Type B pancreatic cell (in vitro differentiated cells): ENCODE measurements at places on chromosomes 7 and 10.

DNA sequence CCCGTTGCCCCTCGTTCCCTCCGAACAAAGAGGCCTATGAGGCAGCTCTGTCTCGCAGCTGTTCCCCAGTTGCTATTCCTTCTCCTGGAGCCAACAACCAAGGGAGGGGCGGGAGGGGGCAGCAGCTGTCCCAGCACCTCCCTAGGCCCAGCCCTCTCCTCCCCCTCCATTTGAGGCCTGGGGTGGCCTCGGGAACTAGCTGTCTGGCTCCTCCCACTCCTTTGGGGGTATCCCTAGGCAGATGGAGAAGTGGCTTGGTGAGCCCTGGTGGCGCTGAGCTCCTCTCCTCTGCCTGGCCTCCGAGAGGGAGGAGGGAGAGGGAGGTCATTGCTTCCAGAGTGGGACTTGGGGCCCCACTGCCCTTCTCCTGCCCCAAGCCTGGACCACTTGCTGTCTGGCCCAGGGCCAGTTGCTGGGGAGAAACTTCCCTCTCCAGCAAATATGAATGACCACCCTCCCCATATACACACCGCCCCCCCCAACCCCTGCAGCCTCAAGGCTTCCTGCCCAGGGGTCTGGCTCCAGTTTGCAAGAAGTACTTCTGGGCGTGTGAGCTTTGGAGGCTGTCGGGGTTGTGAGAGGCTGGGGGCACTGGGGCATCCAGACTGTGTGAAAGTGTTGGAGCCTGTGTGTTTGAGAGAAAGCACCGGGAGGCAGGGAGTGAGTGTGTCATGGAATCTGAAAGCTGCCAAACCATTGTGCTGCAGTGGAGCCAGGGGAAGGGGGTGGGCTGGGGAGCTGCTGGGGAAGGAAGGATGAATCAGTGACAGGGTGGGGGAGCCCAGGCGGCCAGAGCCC, 3.1 kb downstream of the FLNC start:
- no peak for DNase-seq

GRCh38 chr7:120272261-120272660, 714 bp upstream of the KCND2 start:
- no peak for DNase-seq

GRCh38 chr10:14588084-14588937, 186.4 kb downstream of the FAM107B start:
- no peak for DNase-seq

- no peak for DNase-seq
These were observed 84.8 kb downstream of the PROSER2 start for GRCh38 chr10:11907914-11908313.

- DNase-seq, result no peak
These were observed 539.2 kb downstream of the REEP3 start for GRCh38 chr10:64060389-64060788.

DNA sequence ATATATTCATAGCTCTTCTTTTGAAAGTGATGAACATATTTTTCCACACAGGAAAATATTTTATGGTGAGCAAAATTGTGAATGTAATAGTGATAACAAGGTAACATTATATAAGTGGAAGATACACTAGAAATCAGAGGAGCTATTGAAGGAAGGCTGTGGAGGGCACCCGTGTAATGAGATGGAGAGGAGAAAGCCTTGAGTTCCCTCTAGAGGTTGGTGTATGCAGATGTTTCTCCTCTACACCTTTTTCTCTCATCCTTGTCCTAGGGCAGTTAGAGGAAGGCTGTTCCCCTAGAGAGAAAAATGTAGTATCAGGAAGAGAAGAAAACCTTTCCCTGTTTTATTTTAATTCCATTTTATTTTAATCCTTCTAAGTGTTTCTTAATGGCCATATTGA, 54.6 kb upstream of the NRG3 start:
- no peak for DNase-seq

- no peak for DNase-seq
These were observed 202.8 kb downstream of the BMPER start for GRCh38 chr7:34108165-34108564.

GRCh38 chr10:24394461-24395190, 185.7 kb downstream of the KIAA1217 start:
- DNase-seq, result no peak

DNA sequence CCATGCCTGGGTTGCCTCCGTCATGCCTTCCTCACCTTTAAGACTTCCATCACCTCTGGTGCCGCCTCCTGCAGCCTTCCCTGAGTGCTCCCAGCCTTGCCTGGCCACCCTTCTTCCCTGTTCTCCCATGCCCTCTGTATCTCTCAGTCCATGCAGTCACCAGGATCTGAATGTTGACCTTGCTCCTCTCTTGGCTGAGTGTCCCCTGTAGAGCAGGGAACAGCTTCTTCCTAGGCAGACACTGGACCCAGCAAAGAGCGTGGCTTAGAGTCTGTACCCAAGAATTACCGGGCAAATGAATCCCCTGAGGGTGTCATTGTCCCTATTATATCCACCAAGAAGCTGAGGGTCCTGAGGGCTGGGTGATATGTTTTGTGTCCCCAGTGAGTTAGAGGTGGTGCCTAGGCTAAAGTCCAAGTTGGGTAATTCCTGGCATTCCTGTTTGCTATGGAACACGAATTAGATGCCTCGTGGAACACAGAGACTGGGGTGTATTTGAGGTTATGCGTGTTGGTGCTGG, 505.6 kb downstream of the RPS24 start:
- DNase-seq, result no peak

DNA sequence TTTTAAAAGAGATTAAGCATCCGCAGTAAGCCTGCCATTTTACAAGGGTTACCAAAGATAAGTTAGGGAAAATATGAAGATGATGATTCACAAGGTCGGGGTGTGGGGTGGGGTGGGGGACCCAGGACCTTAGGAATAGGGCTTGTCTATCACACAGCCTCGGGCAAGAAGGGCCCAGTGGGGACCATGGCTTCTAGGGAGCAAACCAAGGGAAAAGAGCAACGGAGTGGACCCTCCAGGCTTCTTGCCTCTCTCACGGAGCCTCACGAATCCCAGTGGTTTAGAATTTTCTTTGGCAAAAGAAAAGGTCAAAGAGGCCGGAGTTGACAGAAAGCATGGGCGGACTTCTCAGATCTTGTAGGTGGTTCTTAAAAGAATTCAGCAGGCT, 1.3 kb downstream of the PRKCQ start:
- DNase-seq, result no peak

DNA sequence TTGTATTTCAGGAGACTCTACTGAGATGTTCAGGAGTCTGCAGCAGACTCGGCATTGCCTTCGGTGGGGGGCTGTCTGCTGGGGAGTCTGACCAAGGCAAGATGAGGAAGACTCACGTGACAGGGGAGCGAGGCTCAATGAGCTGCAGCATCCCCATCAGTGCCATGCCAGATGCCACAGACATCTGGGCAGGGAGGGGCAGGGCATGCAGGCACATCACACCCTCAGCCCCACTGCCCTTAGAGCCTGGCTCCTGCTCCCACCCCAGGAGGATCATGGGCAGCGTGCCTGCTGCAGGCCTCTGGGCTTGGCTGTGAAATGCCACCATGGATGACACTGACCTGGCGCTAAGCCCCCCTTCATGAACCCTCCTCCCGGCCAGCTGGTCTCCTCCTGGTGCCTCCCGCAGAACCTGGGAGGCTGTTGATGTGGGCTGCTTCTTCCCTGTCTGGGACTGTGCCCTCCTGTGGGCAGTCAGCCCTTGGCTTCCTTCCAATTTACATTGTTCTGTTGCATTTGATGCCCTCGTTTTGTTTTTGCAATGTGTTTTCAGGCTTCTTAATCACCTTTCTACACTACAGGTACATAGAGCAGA, 235.0 kb downstream of the PAXIP1 start:
- no peak for DNase-seq

DNA sequence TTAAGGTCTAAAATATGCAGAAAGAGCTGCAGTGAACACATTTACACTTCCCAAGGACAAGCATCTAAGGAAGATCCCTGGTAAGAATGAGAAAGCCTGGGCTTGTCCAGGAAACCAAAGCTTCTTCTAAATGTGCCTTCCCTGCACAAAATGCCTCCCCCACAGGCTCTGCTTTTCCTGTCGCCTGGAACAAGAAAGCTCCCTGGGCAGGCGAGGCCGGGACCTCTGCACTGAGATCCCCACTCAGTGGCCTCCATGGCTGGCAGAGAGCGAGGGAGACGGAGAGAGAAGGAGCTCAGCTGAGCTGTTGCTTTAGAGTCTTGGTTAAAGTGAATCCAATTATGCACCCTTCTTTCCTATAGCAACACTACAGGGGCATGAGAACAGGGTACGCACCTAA, 75.6 kb downstream of the AMZ1 start:
- DNase-seq, result no peak

DNA sequence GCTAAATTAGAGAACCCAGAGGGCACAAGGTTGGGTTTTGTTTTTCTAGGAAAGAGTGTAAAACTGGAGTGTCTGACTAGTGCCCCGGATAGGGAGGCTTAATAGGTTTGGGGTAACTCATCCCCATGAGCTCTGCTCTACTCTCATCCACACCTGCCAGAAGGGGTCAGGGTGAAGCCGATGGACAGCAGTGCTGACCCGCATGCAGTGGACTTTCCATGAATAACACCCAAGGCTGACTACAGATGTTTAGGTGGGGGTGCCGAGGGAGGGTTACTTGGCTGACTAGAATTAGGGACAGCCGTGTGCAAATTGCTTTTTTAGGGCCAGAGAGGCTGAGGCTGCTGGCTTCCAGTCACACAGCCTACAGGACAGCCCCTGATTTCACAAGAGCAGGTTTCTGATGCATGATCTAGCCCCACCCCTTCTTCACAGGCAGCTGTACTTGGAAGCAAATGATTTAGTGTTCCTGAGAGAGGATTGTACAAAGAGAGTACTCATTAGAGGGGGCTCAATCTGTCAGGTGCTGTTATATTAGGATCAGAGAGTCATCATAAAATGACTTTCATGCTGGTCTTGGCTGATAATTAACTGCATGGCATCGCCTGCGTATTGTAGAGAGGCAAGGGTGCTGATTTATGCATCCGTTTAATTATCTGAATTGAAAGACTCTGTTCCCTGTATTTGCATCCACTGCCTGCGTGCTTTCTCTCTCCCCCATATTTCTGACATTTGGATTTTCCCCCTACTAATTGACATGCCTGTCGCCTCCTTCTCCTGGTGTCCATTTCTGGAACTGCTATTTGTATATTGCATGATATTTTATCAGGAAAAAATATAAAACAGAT, 9.5 kb downstream of the INHBA start:
- no peak for DNase-seq

GRCh38 chr7:87370660-87371180, 25.3 kb downstream of the CROT start:
- DNase-seq, result no peak

DNA sequence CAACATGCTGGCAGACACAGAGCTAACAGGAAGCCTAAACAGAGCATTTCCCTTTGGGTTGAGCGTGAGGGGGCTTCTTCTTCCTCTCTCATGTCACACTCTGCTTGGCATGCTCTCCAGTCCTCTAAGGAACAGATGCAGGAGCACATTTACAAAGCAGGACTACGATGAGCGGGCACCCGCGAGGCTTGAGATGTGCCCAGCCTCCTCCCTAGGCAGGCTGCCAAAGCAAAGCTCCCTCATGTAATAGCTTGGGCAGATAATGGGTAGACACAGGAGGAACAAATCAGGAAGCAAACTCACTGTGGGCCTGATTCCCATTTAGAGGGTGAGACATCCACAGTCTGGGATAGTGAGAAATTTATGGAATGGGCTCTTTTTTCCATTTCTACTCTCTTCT, 519.1 kb downstream of the NRG3 start:
- DNase-seq, result no peak

DNA sequence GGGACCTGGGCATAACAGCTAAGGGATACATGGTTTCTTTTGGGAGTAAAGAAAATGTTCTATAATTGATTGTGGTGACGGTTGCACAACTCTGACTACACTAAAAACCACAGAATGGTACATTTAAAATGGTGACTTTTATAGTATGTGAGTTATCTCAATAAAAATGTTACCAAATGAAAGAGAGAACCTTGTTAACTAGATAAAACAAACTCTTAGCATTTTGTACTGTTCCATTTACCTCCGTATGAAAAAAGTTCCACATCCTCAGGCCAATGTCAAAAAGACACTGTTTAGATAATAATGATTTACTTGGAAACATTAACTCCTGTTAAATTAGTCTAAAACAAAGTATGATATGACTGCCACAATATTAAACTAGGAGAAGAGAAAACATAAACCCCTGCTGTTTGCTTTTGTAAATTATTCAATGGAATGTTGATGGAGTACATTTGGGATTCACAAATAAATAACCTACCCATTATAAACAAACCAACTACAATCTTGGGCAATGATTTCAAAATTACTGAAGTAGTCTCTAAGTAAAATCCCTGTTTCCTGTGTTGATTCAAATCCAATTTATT, 60.7 kb downstream of the SMURF1 start:
- no peak for DNase-seq

DNA sequence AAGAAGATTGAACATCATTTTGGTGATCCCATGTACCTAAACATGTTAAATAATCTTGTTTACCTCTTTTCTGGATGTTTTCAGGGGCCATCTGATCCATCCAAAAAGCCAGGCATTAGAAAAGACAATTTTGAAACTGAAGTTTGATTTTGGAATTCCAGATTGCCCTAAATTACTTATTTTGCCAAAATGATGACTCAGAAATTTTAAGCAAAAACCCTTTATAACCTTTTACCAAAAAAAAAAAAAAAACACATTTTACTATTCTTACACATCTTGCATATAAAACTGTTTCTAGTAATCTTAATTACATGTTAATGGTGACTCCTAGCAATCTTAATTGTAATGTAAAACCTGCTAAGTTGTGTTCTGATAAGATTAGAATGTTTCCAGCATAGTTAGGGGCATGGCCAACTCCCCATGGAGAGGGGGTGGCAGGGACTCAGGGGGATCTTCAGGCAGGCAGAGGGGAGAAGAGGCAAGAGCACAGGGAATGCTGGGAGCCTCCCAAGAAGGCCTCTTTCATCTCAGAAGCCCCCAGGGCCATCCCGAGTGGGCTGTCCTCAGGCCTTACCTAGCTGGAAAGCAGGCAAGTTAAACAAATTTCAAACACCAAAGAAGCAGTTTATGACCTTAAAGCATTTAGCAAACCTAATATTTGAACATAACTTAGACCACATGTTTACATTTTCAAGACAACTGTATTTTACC, 25.8 kb upstream of the AKR1C3 start:
- DNase-seq, result no peak

- DNase-seq, result no peak
These were observed 72.2 kb downstream of the ZNF783 start for GRCh38 chr7:149334219-149334618.

DNA sequence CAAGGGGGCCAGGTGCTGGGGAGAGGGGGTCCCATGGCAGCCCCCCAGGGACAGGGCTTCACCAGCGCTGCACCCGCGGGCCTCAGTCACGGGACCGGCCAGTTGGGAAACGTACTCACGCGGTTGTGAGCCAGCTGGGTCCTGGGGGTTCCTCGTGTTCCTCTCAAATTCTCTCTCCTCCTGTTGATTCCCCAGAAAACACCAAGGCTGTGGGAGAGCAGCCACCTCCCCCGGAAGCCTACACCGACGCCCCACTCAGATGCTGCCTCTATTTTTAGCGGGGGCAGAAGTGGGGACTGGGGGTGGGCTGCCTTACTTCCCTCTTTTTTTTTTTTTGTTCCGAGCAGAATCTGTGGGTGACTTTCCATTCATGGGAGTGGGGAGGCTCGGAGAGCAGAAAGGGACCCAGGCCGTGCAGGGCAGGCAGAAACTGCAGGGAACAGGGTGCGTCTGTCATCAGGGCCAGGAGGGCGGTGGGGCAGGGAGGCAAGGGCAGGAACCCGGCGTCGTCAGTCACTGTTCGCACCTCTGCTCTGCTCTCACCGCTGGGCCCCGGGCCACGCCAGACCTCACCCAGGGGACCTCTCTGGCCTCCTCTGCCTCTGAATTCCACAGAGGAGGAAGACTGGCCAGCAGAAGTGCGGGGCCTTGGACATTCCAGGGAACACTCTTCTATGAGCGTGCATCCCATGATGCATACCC, 63.1 kb downstream of the CARD11 start:
- DNase-seq, result no peak

GRCh38 chr7:70637726-70638125, 494.2 kb upstream of the GALNT17 start:
- DNase-seq, result no peak
